ENCODE measurements at places on chromosomes 7 and 10. TPM values are rescaled to one million over a fixed set of nuclear protein-coding genes. Genes with fewer than 3 reads are reported as not detected.

- DNase-seq = no peak
Observed at GRCh38 chr7:151271699-151272355, 23.3 kb upstream of the SMARCD3 start.

DNA sequence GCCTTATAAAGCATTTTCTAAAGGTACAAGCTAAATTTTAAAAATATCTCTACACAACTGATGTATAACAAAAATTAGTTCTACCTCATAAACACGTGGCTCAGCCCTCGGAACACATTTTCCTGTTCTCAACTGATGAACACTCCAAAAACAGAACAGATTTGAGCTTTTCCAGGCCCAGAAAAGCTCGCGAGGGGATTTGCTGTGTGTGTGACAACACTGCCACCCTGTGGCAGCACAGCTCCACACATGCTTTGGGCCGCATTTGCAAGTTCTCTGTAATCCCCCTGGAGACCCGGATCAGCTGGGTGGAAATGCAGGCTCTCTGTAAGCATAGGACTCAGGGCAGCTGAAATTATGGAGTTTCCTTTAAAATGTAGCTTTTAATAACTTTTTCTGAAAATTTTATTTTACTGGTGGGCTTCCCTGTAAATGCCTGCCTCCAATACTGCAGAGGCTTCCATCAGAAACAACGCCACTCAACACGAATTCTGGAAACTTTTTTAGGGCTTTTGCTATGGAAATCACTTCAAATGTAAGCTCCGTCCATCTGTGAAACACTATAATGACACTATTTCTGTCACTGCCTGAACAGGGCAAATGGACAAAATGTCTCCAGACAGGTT is 155.5 kb downstream of the COBL start:
- peak; percentile 93 for DNase-seq

DNA sequence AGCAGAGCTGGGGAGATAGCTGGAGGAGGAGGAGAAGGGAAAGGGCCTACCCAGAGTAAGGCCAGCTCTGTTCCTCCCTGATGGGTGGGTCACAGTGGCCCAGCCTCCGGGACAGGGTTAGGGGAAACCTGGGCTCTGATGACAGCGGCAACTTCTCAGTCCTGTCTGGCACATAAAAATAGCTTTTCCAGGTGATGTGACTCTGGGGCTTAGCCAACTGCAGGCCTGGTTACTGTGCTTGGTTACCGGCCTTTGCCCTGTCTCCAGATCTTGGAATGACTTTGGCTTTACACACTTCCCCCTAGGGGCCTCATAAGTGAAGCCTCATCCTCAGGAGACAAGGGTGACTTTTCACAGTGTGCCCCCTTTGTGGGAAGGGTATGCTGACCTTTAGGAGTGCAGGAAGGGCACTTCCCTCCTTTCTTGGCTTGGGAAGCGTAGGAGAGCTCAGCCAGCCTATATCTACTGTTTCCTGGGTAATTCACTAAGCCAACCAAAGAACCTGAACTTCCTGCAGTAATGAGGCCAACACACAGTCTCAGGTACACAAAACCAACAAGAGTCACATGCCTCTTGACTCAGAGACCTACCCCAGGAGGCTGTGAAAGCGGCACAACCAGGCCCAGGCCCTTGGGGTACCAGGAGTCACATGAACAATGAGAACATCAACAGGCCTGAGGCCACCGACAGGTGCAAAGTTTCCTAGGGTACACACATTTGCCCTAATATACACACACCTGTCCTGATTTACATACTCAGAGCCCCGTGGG is 11.7 kb upstream of the HILPDA start:
- no peak for DNase-seq

NPY4R gene
- not detected for polyA plus RNA-seq
